ENCODE measurements at places on chromosomes 6 and 20.

DNA sequence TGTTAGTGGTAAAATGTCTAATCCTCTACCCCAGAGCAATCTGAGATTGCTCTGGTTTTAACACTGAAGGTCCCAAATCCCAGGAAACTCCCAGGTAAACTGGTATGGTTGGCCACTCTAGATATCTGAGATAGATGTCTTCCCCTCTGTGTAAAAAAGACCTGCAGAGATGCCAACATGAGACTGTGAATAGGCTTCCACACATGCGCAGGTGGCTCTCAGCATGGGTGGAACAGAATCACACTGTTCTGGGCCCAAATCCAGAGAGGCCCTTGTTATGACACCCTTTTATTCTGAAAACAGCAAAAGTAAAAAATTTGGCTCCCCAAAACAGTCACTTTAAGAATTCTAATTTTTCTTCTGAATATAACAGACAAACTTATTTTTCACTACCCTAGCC, 88.7 kb upstream of the BMP5 start:
- no peak for DNase-seq

DNA sequence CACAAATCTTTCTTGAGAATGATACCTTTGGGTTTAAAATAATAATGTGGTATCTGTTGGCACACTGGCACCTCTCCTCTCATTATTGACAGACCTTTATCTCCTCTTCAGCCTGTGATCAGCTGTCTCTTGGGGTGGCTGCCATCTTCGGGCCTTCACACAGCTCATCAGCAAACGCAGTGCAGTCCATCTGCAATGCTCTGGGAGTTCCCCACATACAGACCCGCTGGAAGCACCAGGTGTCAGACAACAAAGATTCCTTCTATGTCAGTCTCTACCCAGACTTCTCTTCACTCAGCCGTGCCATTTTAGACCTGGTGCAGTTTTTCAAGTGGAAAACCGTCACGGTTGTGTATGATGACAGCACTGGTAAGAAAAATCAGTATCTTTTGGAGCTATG, 232.8 kb downstream of the GRIK2 start:
- peak; percentile 84 for DNase-seq

GRCh38 chr6:130369831-130370230, 4.0 kb downstream of the TMEM200A start:
- no peak for DNase-seq

DNA sequence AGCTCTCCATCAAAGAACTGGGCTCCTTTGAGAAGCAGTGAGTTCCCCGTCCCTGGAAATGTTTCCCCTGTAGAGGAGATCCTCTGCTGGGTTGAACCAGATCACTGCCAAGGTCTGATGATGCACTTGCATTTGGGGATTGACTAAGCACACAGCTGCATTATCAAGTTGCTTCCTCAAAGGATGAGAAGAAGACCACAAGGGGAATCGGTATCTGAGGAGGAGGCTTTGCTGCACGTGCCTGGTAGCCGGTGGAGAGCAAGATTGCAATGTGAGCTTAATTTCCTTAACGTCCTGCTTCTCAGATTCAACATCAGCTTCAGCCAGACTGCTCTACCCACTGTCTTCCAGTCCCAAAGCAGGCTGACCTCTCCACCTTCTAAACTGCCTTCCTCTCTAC, 128.8 kb upstream of the STMND1 start:
- no peak for DNase-seq

DNA sequence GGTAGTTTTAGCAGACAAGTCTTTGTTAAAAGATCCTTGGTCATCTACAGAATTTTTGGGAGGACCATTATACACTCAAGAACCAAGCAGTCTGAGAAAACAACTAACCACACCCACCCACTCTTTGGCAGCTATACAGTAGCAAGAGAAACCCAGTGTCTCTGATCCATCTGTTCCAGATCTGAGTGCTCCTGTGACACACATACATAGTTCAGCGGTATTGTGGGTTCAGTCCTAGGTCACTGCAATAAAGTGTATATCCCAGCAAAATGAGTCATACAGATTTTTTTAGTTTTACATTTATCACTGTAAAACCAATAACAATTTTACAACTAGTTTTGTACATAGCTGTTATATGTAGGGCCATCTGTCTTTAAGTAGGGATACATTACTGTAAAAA, 47.4 kb upstream of the PAK5 start:
- no peak for DNase-seq

- no peak for DNase-seq
These were observed 67.2 kb upstream of the TNFRSF21 start for GRCh38 chr6:47376930-47377329.

DNA sequence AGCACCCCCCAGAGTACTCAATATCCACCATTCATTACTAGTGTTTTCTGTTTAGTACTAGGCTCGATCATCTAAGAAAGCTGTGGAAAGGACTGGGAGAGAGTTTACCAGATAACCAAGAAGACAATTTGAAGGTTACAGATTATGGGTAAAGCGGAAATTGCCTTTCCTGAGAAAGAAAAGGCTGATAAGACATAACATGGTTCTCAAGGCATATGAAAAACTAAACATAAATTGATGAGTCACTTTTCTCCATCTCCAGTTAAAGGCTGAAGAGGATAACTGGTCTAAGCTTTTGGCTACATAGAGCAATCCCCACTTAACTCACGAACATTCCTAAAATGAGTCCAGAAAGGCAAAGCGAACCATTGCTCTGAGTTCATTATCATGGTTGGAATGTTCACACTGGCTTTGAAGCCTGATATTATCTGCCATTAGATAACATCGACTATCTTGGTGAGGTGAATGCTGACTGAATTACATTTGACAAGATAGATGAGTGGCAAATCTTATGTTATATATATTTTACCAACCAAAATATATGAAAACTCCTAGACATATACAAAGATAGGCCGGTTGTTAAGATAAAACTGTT, 65.8 kb downstream of the BTBD9 start:
- DNase-seq = no peak

DNA sequence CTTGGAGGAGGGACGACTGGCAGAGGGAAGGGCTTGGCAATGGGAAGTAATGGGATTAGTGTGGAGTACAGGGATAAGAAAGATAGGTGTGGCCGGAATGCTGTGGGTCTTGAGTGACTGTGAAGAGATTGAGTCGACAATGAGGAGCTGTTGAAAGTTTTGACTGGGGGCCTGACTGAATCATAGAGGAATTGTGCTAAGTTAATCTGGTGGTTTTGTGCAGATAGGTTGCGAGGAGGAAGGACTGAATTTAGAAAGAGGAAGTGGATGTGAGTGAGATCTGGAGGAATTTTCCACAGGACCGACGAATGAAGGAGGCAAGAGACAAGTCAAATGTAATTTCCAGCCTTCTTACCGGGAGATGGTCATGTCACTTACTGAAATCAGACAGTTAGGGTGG, 143.9 kb upstream of the RALGAPA2 start:
- DNase-seq = no peak

DNA sequence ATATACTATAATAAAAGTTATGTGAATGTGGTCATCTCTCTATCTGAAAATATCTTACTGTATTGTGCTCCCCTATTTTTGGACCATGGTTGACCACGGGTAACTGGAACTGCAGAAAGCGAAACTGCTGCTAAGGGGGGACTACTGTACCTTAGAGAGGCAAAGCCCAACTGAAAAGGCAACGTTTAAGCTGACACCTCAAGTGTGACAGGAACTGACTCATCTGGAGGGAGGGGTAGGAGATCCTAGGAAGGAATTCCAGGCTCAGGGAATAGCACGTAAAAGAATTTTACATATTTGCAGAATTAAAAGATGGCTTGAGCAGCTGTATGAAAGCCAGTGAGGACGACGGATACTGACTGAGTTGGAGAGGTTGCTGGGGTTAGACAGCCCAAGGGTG, 34.8 kb downstream of the ELOVL2 start:
- DNase-seq = no peak

DNA sequence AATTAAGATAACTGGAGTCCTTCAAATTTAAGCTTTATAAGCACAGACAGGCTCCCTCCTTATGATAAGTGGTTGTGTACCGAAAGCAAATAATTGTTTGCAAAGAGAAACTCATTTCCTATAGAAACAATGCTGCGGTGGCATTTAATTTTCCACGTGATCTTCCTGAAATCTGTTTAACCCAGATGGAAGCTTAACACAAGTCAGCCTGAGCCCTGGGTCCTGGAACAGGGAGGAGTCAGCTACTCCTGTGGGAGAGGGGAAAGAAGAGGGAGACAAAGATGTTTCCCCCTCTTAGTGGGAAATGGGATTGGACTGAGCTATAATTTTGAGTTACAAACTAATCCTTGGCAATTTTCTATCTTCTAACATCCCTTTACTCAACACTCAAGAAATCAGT, 136.5 kb downstream of the ELOVL4 start:
- peak; percentile 96 for DNase-seq

DNA sequence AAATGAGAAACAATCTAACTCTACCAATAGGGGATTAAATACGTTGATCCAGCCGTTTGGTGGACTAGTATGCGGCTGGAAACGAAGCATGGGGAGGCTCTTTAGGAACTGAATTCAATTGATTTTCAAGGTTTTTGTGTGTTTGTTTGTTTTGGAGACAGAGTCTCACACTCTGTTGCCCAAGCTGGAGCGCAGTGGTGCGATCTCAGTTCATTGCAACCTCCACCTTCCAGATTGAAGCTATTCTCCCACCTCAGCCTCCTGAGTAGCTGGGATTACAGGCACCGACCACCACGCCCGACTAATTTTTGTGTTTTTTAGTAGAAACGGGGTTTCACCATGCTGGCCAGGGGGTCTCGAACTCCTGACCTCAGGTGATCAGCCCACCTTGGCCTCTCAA, 7.1 kb downstream of the CNPY3 start:
- no peak for DNase-seq

GRCh38 chr6:116191881-116192280, 62.0 kb downstream of the TSPYL4 start:
- peak; percentile 1 for DNase-seq

DNA sequence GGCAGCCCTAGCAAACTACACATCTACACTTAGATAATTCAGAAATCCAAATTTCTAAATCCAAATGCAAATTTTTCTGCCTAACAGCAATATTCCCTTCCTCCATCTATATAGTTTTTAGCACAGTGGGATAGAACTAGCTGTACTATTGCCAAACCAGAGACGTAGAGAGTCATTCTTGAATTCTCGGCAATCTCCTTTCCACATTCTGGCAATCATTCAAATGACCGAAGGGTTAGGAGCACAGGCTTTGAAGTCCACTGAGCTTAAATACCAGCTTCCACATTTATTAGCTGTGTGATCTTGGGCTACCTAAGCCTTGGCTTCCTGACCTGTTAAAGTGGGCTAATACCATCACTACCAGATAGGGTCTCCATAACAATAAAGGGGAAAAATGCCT, 3.1 kb upstream of the RPS12 start:
- DNase-seq = no peak

- DNase-seq = no peak
These were observed 9.7 kb upstream of the QKI start for GRCh38 chr6:163404825-163405265.

DNA sequence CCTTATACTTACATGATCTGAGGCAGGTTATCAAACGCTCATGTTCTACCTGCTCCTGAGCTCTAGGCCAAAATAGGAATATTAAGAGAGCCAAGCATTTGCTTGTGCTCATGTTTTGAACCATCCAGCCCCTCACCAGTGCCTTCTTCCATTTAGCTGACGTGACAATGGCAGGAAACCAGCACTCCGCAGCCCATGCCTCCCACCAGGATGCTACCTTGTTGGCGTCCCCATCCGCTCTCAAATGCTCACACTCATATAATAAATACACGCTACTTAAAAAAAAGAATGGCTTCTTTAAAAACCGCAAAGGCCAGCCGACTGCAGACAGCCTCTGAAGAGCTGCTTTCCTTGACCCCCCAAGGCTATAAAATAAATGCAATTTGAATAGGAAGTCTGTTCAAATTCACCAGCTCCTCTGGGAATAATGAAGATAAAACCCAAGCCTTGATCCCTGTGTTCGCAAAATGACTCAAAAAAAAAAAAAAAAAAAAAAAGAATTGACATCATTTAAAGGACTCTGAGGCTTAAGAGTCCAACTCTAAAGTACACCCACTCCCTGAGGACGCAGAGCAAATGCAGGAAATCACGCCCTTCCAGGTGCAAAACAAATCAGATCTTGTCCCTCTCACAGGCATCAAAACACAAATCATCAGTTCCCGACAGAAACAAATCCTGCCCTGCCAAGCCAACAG, 29.0 kb downstream of the RNASET2 start:
- DNase-seq = no peak

DNA sequence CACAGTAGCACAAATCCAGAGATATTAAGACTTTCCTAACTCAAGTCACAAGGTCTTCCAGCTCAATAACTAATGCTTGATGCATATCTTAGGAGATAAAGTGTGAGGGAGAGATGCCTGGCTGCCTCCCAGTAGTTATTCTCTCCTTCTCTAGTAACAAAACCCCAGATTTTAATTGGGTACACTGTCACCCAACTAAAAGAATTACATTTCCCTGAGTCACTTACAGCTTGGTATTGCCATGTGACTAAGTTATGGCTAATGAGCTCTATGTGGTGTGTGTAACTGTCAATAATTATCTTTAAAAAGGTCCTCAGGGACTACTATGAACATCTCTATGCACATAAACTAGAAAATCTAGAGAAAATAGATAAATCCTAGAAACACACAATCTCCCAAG, 32.0 kb downstream of the KIF6 start:
- DNase-seq = no peak

- DNase-seq = no peak
These were observed 22.6 kb downstream of the KCNK15 start for GRCh38 chr20:44768256-44768655.

DNA sequence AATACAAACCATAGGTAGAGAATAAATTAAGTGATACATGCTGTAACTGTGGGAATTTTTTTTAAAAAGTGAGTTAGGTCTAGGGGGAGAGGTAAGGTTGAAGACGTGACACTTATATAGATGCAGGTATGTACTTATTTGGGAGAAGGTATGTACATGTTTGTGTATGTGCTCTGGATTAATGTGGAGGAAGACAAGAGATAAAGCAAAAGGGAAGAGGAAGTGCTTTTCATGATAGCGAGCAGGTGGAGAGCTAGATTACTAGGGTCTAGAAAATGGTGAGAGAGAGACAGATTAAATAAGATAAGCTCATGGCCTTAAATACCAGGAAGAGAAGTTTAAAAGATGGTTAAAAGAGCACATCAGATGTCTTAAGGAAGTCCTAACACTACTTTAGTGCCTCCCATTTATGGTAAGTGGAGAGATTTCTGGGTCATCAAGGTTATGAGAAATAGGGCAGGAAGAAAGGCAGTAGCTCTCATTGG, 92.5 kb downstream of the MAN1A1 start:
- no peak for DNase-seq

GRCh38 chr6:137820952-137821351, 46.1 kb upstream of the TNFAIP3 start:
- DNase-seq = no peak

DNA sequence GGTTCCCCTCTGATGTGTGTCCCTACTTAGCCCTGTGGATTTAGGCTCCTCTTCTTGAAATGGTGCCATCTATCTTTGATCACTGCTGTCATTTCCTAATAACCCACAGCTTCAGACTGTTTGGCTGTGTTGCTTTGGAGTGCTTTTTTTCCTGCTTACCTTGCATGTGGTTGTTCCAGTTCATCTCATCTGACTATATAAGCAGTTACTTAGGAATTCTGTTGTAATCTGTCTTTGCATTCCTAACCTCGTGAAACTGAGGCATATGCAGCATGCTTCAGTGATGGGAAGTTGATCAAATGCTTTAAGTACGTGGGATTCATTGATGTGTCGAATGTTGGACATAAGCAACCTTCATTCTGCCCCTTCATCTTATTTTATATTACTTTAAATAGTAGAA, 115.8 kb upstream of the FLRT3 start:
- DNase-seq = no peak

Data from NCI-H69 (cell line).